Stimulated activated CD4-positive, alpha-beta T cell treated with anti-CD3 and anti-CD28 coated beads, Interleukin-1b, Interleukin-23, amount 100 ng/mL, for 24 hours (primary cell): ENCODE measurements at places on chromosomes 1 and 21.

DNA sequence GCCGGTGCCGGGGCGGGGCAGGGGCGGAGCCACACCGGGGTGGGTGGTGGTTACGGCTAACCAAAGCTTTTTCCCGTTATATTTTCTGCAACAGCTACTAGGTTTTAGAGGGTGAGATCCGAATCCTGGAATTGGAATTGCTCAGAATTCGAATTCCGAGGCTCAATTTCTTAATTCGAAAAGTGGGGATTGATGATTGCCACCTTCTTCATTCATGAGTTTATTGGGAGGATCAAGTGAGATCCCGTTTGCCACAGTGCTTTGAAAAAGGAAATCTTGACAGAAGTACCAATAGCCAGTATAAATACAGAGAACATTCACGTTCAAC is 207 bp upstream of the SVBP start:
- no peak for DNase-seq

DNA sequence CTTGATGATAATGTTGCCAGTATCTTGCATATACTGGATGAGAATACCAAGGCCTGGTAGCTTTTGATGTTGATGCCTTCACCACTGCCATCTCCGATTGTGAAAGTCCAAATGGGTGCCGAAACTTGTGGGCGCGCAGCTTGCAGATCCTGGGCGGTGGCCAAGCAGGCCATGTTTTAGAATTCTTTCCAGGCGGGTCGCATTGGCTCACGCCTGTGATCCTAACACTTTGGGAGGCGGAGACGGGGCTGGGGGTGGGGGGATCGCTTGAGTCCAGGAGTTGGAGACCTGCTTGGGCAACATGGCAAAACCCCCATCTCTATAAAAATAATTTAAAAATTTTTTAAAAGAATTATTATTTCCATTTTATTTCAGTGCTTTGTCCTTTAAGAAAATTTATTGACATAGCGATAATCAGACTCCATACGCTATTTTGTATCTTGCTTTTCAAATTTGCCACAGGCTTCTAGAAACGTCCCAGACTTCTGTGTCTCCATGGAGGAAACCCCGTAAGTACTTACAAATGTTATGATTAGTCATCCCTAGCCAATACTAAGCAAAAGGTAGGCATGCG is 592 bp upstream of the ZNF326 start:
- no peak for DNase-seq

GRCh38 chr1:180923021-180923841 is 10.5 kb downstream of the KIAA1614 start:
- no peak for DNase-seq

- DNase-seq = no peak
Measured at GRCh38 chr1:219651993-219652392, 39.1 kb upstream of the ZC3H11B start.

- DNase-seq = no peak
Measured at GRCh38 chr1:38265293-38266196, 219.0 kb upstream of the POU3F1 start.

DNA sequence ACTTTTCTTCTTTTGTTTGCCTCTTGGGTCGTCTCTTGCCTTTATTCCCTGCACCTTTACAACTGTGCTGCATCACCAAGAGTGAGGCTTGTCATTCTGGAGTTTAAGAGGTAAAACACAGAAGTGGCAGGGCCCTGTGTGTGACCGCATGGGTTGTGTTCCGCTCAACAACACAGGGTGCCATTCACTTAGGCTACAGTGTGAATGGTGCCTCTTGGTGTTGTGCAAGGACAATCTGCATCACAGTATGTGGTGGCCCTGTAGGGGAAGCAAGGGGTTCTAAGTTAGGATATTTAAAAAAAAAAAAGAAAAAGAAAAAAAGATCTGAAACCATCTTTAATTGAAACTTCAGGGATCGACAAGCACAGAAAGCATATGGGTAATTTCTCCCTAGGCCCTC is 38.2 kb downstream of the BRINP2 start:
- no peak for DNase-seq

DNA sequence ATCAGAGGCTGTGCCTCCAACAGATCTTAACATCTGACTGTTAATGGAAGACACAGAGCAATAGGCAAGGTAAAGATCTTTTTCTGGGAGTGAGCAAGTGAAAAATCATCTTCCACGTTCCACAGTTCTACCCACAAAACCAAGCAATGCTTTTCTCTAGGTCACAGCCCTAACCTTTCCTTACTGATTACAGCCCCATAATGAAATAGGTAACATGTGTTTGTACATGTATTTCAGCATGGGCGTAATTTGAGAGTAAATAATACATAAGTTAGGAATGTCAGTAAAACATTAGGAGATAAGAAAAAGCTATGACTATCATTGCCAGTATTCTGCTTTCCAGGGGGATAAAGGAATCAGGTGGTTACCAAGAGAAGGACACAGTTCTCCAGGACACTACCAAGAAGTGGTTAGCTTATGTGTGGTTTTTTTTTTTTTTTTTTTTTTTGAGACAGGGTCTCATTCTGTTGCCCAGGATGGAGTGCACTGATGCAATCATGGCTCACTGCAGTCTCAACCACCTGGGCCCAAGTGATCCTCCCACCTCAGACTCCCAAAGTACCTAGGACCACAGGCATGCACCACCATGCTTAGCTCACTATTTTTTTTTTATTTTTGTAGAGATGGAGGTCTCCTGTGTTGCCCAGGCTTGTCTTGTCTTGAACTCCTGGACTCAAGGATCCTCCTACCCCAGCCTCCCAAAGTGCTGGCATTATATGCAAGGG is 72.0 kb downstream of the DAP3 start:
- no peak for DNase-seq
